ENCODE measurements at places on chromosomes 12 and 14.

GRCh38 chr14:56579345-56580220 is at the start of gene TMEM260:
TSS of gene TMEM260 (plus strand) at chr14:56579798. CDS start at chr14:56579915, 117 bp downstream.
- DNase-seq = peak; percentile 87

DNA sequence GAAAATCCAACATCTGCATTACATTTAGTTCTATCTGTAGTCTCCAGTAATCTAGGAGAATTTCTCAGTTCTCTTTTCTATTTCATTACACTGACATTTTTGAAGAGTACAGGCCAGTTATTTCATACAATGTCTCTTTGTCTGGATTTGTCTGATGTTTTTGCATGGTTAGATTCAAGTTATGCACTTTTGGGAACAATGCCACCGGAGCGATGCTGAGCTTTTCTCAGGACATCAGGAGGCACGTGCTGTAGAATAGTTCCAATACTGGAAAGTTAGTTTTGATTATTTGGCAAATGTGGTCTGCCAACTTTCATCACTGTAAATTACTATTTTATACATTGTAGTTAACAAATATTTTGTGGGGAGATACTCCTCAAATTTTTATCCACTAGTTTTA is 43.1 kb downstream of the ALDH1L2 start:
- DNase-seq = no peak

- DNase-seq = no peak
Measured at GRCh38 chr14:100823413-100824080, 2.4 kb upstream of the MEG3 start.

DNA sequence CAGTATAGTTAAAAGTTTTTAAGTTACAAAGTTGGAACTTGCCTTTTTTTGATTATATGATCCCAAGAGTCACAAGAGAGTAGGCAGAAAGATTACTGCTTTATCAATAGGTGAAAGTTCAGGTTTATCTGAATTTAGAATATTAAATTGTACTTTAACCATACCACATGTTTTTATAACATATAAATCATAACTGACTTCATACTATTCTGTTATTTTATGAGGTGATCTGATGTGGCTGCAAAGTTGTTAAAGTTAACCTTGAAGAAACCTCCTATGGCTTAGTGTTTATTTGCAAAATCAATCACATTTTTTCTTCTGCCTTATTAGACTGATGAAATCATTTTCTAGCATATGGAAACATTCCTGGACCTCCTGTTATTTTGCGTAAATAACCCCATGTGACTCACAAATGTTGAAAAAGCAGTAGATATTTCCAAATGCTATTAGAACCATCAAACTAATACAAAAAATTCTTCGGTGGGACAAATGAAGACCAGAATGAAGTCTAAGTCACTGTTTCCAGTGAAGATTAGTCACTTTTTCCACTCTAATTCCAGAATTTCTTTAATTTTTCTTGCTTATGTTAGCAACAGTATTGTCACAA is 132.1 kb downstream of the RAD51B start:
- DNase-seq = no peak

- DNase-seq = no peak
Measured at GRCh38 chr12:19287302-19287701, 152.0 kb upstream of the AEBP2 start.

GRCh38 chr12:132222096-132222807 is 78.0 kb downstream of the NOC4L start:
- peak; percentile 11 for DNase-seq

- DNase-seq = no peak
Measured at GRCh38 chr12:89326239-89327040, 25.9 kb downstream of the DUSP6 start.

GRCh38 chr14:49982082-49982481 is 89.2 kb downstream of the ARF6 start:
- DNase-seq = no peak

DNA sequence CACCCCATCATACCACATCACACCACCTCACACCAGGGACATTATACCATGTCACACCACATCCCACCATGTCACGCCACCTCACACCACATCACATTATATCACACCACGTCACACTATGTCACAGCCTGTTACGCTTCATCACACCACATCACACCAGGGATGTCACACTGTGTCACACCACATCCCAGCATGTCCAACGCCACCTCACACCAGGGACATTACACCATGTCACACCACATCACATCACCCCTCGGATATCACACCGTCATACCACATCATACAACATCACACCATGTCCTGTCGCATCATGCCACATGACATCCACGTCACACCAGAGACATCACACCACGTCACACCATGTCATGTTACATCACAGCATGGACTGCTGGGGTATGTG is 235.5 kb downstream of the TMEM121 start:
- DNase-seq = no peak

DNA sequence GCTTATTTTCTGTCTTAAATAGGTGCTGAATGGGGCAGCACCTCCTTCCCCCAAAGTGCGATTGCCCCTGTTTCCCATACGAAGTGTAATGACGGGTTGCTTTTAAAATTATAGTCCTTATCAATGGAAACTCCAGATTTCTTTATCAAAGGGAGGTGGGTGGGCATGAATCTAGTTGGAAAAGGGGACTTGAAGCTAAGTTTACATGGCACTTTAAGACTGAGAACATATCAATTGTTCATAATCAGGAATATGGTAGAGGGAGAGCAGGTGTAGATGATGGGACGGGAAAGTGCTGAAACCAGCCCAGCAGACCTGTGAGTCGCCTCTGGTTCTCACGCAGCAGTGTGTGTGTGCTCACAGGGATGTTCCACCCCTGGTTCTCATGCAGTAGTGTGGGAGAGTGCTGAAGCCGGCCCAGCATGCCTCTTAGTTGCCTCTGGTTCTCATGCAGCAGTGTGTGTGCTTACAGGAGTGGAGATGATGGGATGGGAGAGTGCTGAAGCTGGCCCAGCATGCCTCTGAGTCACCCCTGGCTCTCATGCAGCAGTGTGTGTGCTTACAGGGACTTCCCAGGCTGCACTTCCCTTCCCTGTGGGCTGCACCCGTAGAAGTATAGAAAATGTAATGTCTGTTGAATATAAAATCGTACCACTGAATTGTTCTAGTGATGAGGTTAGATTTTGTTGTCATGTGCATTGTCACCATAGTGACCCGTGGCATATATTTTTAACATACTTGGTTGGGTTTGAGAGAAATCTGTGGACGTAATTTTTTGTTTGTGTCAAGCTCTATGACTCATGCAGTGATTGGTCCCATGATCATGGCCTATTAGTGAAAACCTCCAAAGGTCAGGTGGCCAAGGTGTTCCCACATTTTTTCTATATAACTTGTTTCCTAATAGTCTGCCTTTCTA is 51.6 kb downstream of the GPATCH2L start:
- DNase-seq = no peak

- DNase-seq = no peak
Measured at GRCh38 chr12:11711651-11712327, 62.3 kb downstream of the ETV6 start.

- DNase-seq = no peak
Measured at GRCh38 chr12:87793131-87793530, 236.1 kb downstream of the C12orf50 start.

GRCh38 chr12:46562625-46563225 is 190.2 kb upstream of the SLC38A2 start:
- no peak for DNase-seq

GRCh38 chr12:127943481-127944210 is 323.3 kb upstream of the TMEM132C start:
- no peak for DNase-seq

DNA sequence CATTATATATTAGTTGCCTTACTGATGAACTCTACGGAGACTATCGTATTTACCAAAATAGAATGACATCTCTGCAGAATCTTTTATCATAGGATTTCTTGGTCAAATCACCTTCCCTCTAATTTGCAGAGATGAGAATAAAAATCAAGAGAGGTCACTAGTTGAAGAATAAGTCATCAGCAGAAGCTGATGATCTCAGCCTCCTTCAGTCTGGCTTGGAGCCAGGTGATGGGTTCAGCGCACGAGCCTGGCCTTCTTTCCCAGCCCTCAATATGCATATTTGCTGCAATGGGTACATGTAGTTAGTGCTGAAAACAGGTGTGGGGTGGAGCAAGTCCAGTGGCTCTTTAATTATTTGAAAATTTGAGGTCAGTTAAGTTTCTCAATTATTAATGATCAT is 19.2 kb upstream of the EMP1 start:
- no peak for DNase-seq

DNA sequence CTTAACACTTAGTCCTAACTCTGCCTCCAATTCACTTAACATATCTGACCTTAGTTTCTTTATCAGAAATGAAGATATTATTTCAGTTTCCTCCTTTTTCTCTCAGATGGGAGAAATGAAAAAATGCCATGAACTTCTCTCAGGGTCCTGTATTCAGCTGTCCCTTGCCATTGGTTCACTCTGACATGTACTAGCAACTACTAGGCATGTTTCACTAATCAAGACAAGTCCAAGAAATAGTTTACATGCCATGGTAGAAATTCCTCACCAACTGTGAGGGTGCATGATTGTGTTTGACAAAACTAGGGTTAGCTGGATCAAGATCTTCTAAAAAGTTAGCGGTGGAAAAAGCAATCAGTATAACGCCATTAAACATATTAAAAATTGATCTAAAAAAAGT is 7.0 kb upstream of the ATXN7L3B start:
- DNase-seq = no peak

- no peak for DNase-seq
Measured at GRCh38 chr12:51839310-51839947, 9.1 kb downstream of the FIGNL2 start.

- DNase-seq = peak; percentile 24
Measured at GRCh38 chr12:48980953-48981756, 3.0 kb downstream of the WNT1 start.

GRCh38 chr12:82818271-82819035 is 131.7 kb downstream of the TMTC2 start:
- no peak for DNase-seq

DNA sequence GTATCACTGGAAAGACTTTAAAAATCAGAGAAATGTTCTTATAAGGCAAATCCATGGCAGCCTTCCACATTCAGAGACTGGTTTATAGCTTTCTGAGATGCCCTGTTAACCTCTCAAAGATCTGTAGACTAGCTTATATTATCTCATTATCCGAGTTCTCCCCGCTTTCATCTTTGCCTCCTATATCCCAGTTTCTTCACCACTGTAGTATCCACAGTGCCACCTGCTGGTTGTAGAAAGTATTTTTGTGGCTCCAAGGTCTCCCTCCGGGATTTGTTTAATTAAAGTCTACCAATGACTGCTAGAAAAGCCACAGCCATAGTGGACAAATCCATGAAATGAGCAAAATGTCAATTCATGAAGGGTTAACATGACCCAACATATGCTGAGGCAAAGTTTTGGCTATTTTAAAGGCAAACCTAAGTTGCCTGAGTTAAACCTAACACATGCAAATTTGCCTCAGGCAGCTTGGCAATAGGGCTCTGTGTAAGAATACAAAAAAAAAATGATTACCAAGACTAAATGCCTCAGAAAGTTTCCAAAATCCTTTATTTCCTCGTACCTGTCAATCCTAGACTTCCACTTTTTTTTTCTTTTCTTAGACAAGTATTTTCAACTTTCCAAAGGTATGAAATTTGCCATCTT is 218.8 kb upstream of the BMP4 start:
- DNase-seq = peak; percentile 18

DNA sequence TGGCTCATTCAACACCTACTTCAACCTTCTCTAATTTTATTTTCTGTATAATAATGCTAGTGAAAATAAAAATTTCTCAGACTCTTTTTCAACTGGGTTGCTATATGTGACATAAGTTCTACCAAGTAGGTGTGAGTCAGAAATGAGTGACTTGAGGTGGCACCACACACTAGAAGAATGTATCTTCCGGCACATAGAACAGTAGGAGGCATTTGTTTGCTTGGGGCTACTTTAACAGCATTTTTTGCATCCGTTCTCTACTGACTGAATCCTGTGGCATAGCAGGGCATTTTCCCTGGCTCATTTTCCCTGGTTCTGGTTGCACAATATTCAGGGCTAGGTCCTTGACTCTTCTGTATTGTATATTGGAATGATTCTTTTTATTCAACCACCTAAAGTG is 194.0 kb upstream of the SLC16A7 start:
- DNase-seq = no peak

- no peak for DNase-seq
Measured at GRCh38 chr14:91195881-91196280, 48.6 kb downstream of the GPR68 start.

DNA sequence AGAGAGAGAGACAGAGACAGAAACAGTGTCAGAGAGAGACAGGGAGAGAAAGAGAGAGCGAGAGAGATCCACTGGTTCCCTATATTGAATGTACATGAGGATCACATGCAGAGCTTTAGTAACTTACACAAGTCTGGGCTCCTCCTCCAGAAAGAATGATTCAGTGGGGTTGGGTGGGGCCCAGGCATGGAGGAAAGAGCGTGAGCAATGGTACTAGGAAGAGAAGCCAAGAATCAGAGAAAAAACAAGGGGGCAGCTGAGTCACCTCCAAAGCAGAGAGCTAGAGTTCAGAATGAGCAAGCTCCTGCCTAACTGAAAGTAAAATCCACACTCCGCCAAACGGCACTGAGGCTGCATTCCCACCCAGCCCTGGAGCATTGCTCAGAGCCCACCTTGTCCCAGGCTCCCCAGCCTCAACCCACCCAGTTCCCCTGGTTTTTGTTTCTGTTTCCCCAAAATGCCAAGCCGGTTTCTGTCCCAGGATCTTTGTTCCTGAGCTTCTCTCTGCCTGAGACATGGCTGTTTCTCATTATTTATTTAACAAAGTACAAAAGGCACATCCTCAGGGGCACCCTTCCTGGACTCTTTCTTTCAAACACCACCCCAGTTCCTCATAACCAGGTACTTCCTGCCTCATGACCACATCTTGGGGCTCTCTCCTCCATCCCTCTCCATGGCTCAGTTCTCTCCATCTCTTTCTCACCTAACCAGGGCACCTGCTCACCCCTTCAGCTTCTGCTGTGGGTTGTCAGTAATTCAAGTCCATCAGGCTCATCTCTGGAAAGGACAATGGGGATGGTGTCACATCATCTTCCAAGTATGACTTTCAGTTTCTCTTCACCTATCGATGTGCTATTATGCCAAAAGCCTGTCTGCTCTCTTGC is 670.3 kb upstream of the TBX3 start:
- no peak for DNase-seq

- DNase-seq = no peak
Measured at GRCh38 chr14:26663506-26663905, 65.7 kb upstream of the NOVA1 start.

DNA sequence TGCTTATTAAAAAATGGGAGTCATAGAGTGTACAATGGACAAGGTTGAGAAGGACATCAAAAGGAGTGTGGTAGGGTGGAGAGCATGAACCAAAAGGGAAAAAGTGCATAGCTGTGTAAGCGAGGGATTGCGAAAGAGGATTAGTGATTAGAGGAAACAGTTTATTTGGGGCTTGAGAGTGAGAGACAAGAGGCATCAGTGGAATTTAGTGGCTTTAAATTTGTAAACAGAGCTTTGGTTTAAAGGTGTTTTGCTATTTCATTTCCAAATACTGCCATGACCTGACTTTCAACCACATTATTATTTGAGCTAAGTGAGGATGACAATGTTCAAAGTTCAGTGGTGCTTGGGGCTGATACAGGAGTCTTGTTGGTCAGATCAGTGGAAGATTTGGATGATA is 53.4 kb downstream of the SLC16A7 start:
- DNase-seq = no peak

GRCh38 chr14:61470961-61471293 is 149.5 kb downstream of the PRKCH start:
- DNase-seq = no peak

All from activated T-cell treated with anti-CD3 and anti-CD28 coated beads for 48 hours (primary cell).